ENCODE measurements at places on chromosomes 4 and X. TPM values are rescaled to one million over a fixed set of nuclear protein-coding genes. Genes with fewer than 3 reads are reported as not detected.

The MAML3 gene
- 3.7 TPM for total RNA-seq

The TRIM60 gene
- total RNA-seq: not detected

The CLNK gene
- 0.29 TPM for total RNA-seq

The RNF175 gene
- 0.67 TPM for total RNA-seq

The SULT1B1 gene
- 5.7 TPM for total RNA-seq

The NLGN4X gene
- not detected for total RNA-seq

The SORCS2 gene
- total RNA-seq: not detected

The ZCCHC18 gene
- total RNA-seq: 9.2 TPM

- H3K36me3 ChIP-seq: no peaks in the 10 kb centered on the region
- H3K27ac ChIP-seq: no peak overlapping the region
- DNase-seq: no peak
- no peaks in the 10 kb centered on the region for H3K27me3 ChIP-seq
- no peak overlapping the region for H3K4me3 ChIP-seq
Measured at GRCh38 chr4:128162434-128162833, 101.3 kb downstream of the LARP1B start.

DNA sequence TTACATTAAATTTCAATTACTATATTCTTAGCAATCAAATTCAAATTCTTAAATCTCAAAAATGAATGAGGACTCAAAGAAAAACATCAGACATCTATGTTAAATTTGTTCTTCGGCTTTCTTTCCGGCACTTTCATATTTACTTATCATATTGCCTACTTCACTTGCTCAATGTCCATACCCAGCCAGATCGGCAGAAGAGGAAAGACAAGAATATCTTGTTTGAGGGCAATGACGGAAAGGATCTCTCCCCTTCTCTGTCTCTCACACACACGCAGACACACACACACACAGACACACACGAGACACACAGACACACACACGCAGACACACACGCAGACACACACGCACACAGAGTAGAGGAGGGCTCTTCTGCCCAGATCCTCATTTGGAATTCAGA lies 13.2 kb upstream of the IRF2 start:
- no peaks in the 10 kb centered on the region for H3K27me3 ChIP-seq
- no peak overlapping the region for H3K4me3 ChIP-seq
- H3K27ac ChIP-seq: no peak overlapping the region
- no peaks in the 10 kb centered on the region for H3K36me3 ChIP-seq
- no peaks in the 10 kb centered on the region for H3K4me1 ChIP-seq

- no peak overlapping the region for H3K4me3 ChIP-seq
- no peaks in the 10 kb centered on the region for H3K36me3 ChIP-seq
- no peaks in the 10 kb centered on the region for H3K4me1 ChIP-seq
- DNase-seq: no peak
Measured at GRCh38 chr4:6262847-6263487, 6.7 kb upstream of the WFS1 start.

DNA sequence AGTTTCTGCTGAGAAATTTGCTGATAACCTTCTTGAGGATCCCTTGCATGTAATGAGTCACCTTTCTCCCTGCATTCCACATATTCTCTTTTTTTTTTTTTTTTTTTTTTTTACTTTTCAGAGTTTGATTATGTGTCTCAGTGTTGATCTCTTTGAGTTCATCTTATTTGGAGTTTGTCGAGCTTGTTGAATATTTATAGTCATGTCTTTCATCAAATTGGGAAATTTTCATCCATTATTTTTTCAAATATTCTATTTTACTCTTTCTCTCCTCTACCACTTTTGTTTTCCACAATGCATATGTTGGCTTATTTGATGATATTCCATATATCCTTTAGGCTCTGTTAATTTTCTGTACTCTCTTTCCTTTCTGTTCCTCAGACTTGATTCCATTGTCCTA lies 136.1 kb downstream of the MAD2L1 start:
- H3K27me3 ChIP-seq: no peaks in the 10 kb centered on the region
- no peak for DNase-seq
- no peak overlapping the region for H3K27ac ChIP-seq
- no peak overlapping the region for H3K4me3 ChIP-seq
- H3K4me1 ChIP-seq: no peaks in the 10 kb centered on the region

GRCh38 chr4:60314416-60314815 lies 885.7 kb upstream of the ADGRL3 start:
- H3K27ac ChIP-seq: no peak overlapping the region
- H3K36me3 ChIP-seq: no peaks in the 10 kb centered on the region

- no peaks in the 10 kb centered on the region for H3K36me3 ChIP-seq
- H3K27me3 ChIP-seq: no peaks in the 10 kb centered on the region
- no peaks in the 10 kb centered on the region for H3K4me1 ChIP-seq
- H3K27ac ChIP-seq: no peak overlapping the region
- H3K4me3 ChIP-seq: no peak overlapping the region
- no peak for DNase-seq
Measured at GRCh38 chr4:187908079-187908561, 87.5 kb upstream of the ZFP42 start.

DNA sequence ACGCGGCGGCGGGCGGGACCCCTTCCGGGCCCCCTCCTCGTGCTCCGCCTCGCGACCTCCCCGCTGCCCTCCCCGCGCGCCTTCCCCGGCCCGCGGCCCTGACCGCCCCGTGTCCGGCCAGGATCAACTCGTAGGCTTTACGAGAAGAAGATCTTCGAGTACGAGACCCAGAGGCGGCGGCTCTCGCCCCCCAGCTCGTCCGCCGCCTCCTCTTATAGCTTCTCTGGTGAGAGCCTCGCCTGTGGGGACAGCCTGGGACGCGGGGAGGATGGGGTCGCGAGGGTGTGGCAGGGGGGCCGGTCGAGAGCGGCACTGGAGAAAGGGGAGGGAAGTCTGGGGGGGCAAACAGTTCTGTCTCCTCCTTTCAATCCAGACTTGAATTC lies 465 bp downstream of the EMD start:
- no peaks in the 10 kb centered on the region for H3K27me3 ChIP-seq
- DNase-seq: no peak
- H3K4me1 ChIP-seq: peaks cover 26% of the 10 kb centered on the region

DNA sequence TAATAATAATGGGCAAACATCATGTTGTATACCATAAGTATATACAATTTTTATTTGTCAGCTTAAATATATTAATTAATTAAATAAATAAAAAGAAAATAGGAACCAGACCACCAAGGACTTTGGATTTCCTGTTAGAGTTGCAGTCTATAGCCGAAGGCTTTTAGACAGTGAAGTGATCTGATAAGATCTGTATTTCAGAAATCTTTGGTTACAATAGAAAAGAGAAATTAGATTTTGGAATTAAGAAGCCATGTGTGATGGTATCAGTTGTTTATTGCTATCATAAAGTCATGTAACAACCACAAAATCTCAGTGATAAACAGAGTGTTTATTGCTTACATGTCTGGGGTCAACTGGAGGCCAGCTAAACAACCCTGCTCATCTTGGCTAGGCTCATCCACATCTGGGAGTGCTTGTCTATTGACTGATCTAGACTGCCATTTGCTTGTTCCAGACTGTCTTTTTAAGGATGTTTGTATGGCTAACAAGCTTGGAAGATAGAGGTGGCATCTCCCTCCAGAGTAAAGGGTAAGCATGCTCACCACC lies 142.1 kb upstream of the USP9X start:
- no peak overlapping the region for H3K4me3 ChIP-seq
- no peak overlapping the region for H3K27ac ChIP-seq
- H3K36me3 ChIP-seq: no peaks in the 10 kb centered on the region
- H3K4me1 ChIP-seq: no peaks in the 10 kb centered on the region
- no peak for DNase-seq

- H3K27ac ChIP-seq: no peak overlapping the region
- H3K4me1 ChIP-seq: peaks cover 17% of the 10 kb centered on the region
- H3K4me3 ChIP-seq: no peak overlapping the region
- DNase-seq: no peak
Measured at GRCh38 chrX:13647709-13648212, 5.2 kb upstream of the TCEANC start.

GRCh38 chr4:4912155-4912554 lies 52.7 kb downstream of the MSX1 start:
- no peak overlapping the region for H3K27ac ChIP-seq
- H3K36me3 ChIP-seq: no peaks in the 10 kb centered on the region
- no peak overlapping the region for H3K4me3 ChIP-seq
- H3K4me1 ChIP-seq: no peaks in the 10 kb centered on the region
- no peaks in the 10 kb centered on the region for H3K27me3 ChIP-seq
- DNase-seq: no peak

GRCh38 chr4:154958121-154958520 lies 177.0 kb downstream of the RBM46 start:
- H3K27me3 ChIP-seq: no peaks in the 10 kb centered on the region
- H3K4me3 ChIP-seq: no peak overlapping the region
- H3K27ac ChIP-seq: no peak overlapping the region

GRCh38 chrX:130347321-130347720 lies 7.6 kb downstream of the SLC25A14 start:
- H3K27ac ChIP-seq: no peak overlapping the region
- H3K27me3 ChIP-seq: no peaks in the 10 kb centered on the region
- no peaks in the 10 kb centered on the region for H3K4me1 ChIP-seq
- H3K36me3 ChIP-seq: peaks cover 4% of the 10 kb centered on the region
- H3K4me3 ChIP-seq: no peak overlapping the region
- DNase-seq: no peak

GRCh38 chr4:127486248-127486647 lies 146.5 kb upstream of the INTU start:
- H3K4me3 ChIP-seq: no peak overlapping the region
- H3K36me3 ChIP-seq: no peaks in the 10 kb centered on the region
- H3K27ac ChIP-seq: no peak overlapping the region

DNA sequence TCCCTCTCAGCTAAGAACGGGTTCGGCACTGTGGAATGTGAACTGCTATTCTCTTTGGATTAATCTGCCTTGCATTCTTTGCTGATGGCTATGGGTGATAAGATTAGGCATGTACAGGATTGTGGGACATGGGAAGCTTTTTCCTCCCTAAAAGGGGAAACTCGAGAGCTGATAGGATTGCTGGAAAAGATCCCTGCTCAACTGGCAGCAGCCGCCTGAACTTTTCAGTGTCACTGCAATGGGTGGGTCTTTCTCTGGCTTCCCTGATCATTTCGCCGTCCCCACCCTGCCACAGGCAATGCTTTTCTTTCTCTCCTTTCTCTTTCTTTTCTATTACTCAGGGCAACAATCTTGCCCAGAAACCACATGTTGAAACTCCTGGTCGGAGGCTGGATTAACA lies 20.5 kb downstream of the PAGE2 start:
- H3K36me3 ChIP-seq: no peaks in the 10 kb centered on the region
- H3K27me3 ChIP-seq: no peaks in the 10 kb centered on the region
- no peaks in the 10 kb centered on the region for H3K4me1 ChIP-seq
- H3K27ac ChIP-seq: no peak overlapping the region
- no peak for DNase-seq

GRCh38 chr4:38151873-38152272 lies 191.7 kb downstream of the PTTG2 start:
- no peak overlapping the region for H3K27ac ChIP-seq
- no peaks in the 10 kb centered on the region for H3K36me3 ChIP-seq
- H3K27me3 ChIP-seq: no peaks in the 10 kb centered on the region
- no peak overlapping the region for H3K4me3 ChIP-seq
- DNase-seq: no peak

DNA sequence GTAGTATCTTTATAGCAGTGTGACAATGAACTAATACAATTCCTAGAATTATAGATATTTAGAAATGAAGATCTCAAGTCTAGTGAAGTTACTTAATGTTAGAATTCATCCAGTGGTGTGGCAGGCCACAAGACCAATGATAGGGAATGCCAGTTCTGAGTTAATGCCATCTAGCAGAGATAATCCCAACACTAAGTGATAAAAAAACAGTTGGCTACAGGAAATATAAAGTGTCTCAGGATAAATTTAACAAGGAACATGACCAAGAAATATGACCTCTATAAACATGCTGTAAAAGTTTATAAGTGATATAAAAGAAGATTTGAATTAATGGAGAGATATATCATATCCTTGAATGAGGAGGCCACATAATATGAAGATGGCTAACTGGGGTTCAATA lies 1790.5 kb upstream of the ADGRL3 start:
- H3K4me1 ChIP-seq: no peaks in the 10 kb centered on the region
- no peaks in the 10 kb centered on the region for H3K36me3 ChIP-seq
- no peaks in the 10 kb centered on the region for H3K27me3 ChIP-seq
- no peak overlapping the region for H3K27ac ChIP-seq
- no peak for DNase-seq
- no peak overlapping the region for H3K4me3 ChIP-seq

GRCh38 chr4:139525414-139525813 lies 30.6 kb downstream of the SETD7 start:
- H3K4me1 ChIP-seq: peaks cover 18% of the 10 kb centered on the region
- no peaks in the 10 kb centered on the region for H3K27me3 ChIP-seq
- peaks cover 6% of the 10 kb centered on the region for H3K36me3 ChIP-seq
- H3K4me3 ChIP-seq: no peak overlapping the region
- no peak for DNase-seq

DNA sequence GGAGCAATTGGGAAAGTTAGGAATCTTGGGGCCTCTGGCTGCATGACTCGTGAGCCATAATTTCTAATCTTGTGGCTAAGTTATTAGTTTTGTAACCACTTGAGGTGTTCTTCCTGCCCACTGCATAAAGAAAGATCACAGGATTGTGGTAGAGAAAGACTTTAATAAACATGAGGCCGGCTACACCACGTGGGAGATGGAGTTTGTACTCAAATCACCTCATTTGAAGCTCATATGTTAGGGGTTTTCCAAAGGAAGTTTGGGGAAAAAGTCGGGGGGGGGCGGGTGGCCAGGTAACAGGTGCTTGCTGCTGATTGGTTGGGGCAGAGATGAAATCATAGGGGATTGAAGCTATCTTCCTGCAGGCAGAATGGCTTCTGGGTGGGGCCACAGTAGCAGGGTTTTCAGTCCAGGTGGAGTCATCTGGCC lies 287.8 kb downstream of the ZNF674 start:
- no peak overlapping the region for H3K27ac ChIP-seq
- H3K4me3 ChIP-seq: no peak overlapping the region
- H3K4me1 ChIP-seq: peaks cover 19% of the 10 kb centered on the region
- peak; percentile 37 for DNase-seq
- no peaks in the 10 kb centered on the region for H3K27me3 ChIP-seq
- no peaks in the 10 kb centered on the region for H3K36me3 ChIP-seq

GRCh38 chrX:41397219-41397618 lies 49.9 kb upstream of the NYX start:
- no peak overlapping the region for H3K27ac ChIP-seq
- DNase-seq: no peak
- no peaks in the 10 kb centered on the region for H3K27me3 ChIP-seq
- no peaks in the 10 kb centered on the region for H3K4me1 ChIP-seq
- no peaks in the 10 kb centered on the region for H3K36me3 ChIP-seq

DNA sequence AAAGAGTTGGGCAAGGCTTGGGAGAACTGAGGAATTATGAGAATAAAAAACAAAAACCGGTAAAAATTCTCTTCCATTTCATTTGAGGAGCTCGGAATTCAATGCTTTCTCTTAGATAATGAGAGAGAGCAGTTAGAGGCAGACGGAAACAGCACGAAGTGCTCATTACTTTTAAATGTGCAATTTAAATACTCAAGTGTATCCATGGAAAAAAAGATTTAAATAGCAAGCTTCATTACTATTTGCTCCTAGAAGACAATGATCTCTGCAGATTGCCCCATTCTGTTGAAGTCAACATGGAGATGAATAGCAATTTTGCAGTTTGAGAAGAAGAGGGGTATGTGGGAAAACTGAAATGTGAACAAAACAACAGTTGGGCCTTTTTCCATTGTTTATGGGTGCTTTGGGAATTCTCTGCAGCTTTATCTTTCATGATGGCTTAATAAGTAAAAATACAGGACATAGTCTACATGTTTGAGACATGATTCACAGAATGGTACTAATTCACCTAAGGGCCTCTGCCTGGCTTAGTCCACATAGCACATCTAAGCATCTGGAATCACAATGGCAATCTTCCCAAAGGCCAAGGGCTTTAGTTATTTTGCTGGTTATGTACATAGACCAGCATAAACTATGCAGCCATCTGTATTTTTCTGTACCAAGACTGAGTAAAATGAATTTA lies 512.7 kb upstream of the FAT1 start:
- H3K4me1 ChIP-seq: no peaks in the 10 kb centered on the region
- H3K4me3 ChIP-seq: no peak overlapping the region
- no peak for DNase-seq
- no peaks in the 10 kb centered on the region for H3K27me3 ChIP-seq
- no peaks in the 10 kb centered on the region for H3K36me3 ChIP-seq

All from CD4-positive, alpha-beta memory T cell (primary cell).